ENCODE measurements at places on chromosomes 7 and 10.

- no peak for DNase-seq
Measured at GRCh38 chr10:43196131-43196980, 58.1 kb downstream of the CSGALNACT2 start.

DNA sequence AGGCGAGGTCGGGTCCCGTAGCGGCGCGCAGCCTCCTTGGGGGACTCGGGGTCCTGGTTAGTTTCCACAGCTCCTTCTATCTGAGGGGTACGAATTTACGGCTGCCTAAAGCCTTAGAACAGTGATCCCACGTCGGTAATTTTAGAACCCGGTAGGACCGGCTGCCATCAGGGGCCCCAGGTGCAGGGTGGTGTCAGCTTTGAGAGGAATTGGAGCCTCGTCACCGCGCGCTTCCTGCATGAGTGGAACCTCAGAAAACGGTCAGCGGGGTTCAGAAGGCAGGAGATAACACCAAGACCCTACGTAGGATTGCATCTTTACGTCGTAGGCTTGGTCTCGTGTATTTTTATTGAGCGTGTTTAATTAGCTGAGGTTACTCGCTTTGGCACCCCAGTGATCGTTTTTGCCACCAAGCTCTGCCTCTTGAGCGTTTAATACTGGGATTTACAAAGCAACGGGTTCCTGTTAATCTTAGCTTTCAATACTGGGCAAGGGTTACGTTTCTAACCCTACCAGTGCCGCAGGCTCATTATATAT, 443 bp downstream of the RNF32 start:
- DNase-seq = no peak

GRCh38 chr10:127690176-127690835, 46.7 kb upstream of the FOXI2 start:
- DNase-seq = no peak

- no peak for DNase-seq
Measured at GRCh38 chr7:99270702-99271101, 1.9 kb upstream of the MYH16 start.

- DNase-seq = no peak
Measured at GRCh38 chr10:133169173-133169947, 9.3 kb downstream of the KNDC1 start.

DNA sequence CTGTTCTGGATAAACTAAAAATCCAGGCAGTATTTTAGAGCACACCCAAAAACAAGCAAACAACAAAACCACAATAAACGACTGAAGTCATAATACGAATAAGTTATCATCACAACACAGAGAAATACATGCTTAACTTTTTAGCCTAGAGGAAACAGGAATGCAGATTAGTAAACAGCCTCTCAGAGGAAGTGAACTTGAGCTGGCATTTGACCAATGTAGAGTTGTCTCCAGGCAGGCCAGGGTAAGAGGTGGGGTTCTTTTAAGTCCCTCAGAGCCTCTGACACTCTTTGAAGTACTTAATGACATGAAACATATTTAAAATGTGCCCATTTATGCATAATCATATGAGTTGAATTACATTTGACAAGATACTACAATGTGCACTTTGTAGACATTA, 43.3 kb upstream of the PLXDC2 start:
- no peak for DNase-seq

DNA sequence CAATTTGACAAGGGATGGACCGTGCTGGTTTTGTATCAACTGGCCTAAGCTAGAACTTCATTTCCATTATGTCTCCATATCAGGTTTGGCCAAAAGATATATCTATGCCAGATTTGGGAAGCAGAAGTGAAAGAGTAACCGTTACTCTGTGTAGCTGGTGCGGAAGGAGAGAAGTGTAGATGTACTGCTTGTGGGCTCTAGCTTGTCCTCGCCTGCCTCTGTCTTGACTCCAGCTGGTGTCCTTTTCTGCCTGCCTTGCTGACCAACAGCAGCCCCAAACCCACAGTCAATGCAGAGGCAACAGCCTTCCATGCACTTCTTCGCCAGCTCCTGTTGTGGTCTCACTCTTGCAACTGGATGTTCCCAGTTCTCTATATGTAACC, 128.5 kb downstream of the KIF20B start:
- no peak for DNase-seq

- DNase-seq = peak; percentile 4
Measured at GRCh38 chr10:59470570-59470969, 108.2 kb upstream of the FAM13C start.

DNA sequence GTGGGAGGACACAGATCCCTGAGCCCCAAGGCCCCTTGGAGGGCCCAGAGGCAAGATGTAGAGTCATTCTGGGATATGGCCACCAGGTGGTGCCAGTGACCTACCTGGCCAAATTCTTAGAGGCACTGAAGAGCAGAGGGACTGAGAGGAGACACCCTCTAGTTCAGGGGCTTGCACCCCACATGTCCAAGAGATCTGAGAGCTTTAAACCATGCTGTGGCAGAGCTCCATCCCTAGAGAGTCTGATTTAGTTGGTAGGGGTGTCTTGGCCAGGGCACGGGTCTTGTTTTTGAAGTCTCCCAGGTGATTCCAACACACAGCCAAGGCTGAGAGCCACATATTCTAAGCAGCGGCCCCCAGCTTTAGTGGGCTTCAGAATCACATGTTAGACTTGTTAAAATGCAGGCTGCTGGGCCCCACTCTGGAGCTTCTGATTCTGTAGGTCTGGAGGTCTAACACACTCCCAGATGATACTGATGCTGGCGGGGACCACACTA, 52.5 kb downstream of the PRF1 start:
- DNase-seq = peak; percentile 81

DNA sequence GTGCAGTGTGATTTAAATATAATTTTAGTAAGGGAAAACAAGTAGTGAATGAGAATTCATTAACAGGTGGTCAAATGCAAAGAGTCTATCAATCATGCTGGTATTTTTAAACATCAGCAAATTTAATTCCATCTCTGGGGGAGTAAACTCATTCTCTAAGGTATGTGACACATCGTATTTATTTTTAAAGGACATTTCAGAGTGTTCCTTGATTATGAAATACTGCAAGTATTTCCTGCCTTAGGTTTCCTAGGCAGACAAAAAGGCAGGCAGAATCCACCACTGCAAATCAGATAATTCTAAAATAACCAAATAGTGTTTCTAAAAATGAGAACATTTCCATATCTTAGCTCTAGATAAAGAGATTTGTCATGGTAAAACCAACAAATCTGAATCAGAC, 193.8 kb downstream of the LRRTM3 start:
- no peak for DNase-seq

GRCh38 chr10:78960316-78960800, 108.4 kb upstream of the ZMIZ1 start:
- DNase-seq = no peak

DNA sequence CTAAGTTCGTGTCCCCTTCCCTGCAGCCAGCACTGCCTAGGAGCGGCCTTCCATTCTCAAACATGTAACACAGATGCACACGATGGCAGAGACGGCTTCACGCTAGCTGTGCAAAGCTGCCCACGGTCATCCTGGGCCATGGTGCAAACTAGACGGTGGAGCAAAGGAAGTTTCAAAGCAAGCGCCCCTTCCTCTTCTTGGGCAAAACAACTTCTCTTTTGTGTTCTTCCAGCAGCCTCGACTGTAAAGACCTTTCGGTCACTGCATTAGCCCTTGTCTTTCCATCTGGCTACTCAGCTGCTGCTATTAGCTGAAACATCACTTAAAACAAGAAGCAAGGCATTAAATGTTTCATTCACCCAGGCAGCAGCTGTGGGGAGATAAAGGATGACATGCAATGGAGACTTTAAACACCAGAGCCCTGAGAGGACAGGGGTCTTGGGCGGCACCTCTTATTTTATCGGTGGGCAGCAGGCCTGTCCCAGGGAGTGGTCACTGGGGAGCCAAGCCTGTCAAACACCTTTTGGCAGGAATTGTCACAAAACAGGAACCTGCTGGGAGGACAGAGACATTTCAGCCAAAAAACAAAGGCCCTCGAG, 214.8 kb downstream of the KLF6 start:
- no peak for DNase-seq

GRCh38 chr7:113199841-113200240, 81.5 kb upstream of the SMIM30 start:
- no peak for DNase-seq

All from nephron progenitor cell (in vitro differentiated cells).